ENCODE measurements at places on chromosomes 13 and 19.

DNA sequence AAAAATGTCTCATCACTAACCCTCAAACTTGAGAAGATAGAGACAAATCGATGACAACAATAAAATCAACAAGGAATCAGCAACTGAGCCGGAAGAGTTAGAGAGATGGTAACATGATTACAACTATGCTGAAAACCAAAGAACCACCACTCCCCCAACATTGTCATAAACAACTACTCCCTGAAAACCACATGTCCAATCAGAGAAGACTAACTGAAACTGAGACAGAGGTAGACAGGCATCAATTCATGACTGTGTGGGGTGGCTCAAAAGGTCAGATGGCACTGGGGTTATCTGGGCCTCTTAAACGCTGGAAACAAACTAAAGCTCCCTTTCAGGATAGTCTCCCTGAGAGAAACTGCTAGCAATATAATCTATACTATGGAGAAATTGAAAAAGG lies 488.8 kb downstream of the KCTD12 start:
- DNase-seq, result no peak

DNA sequence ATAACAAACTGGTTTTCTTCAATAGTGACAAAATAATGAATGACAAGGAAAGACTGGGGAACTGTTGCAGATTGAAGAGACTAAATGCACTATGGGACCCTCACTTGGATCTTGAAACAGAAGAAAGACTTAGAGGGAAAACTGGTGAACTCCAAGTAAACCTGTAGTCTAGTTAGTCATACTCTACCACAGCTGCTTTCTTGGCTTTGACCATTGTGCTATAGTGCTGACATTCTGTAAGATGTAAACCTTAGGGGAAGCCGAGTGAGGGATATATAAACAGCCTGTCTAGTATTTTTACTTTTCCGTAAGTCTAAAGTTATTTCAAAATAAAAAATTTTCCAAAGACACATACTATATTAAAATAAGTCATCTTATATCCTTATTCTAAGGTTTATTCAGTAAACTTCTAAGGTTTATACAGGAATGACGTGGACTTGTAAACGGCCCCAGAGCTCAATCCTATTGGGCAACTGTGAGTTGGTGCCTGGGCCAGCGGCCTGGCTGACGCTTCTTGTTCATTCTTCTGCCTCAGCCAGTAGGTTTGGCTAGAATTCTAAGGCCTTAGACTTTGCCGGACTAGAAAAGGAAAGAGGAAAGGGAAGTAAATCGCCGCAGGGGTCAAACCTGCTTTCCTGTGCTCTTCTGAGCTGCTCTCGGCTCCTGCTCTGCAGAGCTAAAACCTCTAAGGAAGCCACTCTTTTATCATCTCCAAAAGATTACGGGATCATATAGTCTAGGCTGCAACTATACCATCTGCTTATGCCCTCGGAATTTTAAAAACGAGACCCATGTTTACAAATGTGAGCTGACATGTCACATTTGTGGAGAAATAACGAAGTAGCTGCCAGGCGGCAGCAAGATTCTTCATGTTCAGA lies 33.6 kb upstream of the UBE2L5 start:
- DNase-seq, result no peak

GRCh38 chr13:42821437-42821836 lies 40.1 kb downstream of the FAM216B start:
- no peak for DNase-seq

DNA sequence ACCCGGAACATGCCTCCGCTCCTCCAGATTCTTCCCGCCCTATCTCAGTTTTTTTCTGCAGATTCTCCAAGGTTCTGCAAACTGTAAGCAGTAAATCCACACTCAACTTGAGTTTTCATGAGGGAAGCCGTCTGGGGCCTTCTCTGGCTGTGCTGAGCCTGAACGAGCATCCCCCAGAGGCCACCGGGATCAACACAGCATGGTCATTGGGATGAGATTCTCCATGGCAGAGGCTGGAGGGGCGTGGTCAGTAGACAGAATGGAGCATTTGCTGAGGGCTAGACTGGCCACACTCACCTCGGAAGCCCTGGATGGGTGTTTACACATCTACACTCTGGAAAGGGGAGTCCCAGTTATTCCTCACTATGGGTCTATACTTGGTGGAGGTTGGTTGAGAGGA lies 2.3 kb upstream of the LILRA4 start:
- DNase-seq, result no peak

- no peak for DNase-seq
These were observed 12.2 kb downstream of the PRKCSH start for GRCh38 chr19:11447347-11448262.

GRCh38 chr13:33186861-33187291 lies 98.7 kb downstream of the STARD13 start:
- no peak for DNase-seq

GRCh38 chr13:110874508-110874960 lies 40.3 kb downstream of the ANKRD10 start:
- DNase-seq, result peak; percentile 92

DNA sequence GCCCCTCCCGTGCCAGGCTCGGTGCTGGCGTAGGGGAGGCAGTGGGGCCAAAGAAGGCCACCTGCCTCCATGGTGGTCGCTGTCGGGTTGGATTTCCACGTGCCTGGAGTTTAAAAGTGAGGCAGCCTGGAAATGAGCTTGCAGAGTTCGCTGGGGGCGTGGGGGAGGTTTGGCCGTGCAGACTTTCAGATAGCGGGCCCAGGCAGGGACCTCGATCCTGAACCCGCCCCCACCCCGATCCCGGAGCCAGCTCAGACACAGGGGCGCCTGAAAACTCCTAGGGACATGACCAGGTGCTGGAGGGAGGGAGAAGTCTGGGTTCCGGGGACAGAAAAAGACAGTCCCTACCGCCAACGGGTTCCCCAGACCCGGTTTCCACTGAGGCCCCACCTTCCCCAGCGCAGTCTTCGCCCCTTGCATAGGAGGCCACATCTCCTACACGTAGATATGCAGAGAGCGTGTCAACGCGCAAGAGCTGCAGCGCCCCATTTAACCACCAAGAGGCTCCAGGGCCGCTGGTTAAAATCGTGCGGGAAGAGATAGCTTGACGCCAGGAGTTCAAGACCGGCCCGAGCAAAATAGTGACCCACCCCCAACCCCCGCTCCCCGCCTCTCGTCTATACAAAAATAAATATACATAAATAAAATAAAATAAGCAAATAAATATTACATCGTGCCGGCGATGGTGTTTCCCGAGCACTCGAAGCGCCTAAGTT lies 8.5 kb downstream of the CCDC8 start:
- DNase-seq, result no peak
